ENCODE measurements at places on chromosomes 1 and 21.

- DNase-seq = peak; percentile 3
Observed at GRCh38 chr1:188872376-188872775, 1605.3 kb downstream of the BRINP3 start.

DNA sequence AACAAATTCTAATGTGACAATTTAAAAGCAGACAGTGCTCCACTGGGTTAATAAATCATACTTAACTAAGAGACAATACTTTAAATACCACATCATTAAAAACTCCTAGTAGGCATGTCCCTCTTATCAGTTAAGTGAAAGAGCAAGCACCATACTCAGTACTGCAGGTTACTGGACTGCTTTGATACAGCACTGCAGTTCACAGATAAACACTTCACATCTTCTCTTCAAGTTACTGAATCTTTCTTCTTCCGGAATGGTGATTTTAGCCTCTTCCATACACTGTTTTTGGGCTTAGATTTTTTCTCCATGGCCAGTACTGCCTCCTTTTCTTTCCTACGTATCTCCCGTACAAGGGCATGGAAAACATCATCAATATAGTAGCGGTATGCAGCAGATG lies 11.0 kb downstream of the RIT1 start:
- no peak for DNase-seq

DNA sequence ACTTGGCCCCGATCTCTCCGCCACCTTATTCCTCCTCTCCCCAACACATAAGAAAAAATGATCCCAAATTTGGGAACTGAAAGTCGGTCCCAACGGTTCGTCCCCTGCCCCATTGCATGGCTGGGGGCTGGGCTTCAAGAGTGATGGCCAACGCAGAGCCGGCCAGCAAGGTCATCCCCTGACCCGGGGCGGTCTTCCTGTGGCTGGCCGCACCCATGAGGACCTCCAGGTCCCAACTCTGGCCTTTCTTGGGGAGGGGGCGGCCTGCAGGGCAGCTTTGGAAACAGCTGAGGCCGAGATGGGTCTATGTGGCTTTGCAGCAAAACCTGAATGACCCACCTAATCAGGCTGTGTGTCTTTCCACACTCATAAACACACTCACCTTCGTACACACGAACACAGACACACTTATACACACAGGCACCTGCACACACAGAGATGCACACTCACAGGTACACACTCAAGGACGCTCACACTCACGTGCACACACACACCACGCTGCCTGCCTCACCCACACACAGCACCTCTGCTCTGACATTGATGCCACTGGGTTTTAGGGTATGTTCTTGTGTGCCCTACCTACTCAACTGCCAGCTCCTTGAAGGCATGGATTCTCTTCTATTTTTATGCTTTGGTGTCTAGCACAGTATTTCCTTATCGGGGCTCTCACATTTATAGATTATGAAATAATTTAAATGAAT lies 562 bp downstream of the DYNLT5 start:
- no peak for DNase-seq

DNA sequence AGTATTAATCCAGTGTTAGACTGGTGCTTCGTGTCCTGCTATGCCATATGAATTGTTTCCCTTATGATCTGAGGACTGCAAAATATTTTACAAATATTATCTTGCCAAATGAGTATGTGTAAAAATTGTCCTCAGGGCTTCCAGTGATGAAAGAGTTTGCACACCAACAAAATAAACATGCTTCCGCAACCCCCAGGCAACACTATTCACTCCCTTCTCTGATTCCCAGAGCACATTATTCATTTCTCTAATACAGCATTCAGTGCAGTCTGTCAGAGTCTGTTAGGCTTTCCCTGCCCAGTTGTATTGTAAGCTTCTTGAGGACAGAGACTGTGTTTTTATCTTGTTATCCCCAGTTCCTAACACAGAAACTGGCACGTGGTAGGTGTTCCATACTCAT lies 409.9 kb upstream of the C1orf87 start:
- no peak for DNase-seq

GRCh38 chr1:11550664-11551283 lies 71.8 kb downstream of the DISP3 start:
- DNase-seq = peak; percentile 76

DNA sequence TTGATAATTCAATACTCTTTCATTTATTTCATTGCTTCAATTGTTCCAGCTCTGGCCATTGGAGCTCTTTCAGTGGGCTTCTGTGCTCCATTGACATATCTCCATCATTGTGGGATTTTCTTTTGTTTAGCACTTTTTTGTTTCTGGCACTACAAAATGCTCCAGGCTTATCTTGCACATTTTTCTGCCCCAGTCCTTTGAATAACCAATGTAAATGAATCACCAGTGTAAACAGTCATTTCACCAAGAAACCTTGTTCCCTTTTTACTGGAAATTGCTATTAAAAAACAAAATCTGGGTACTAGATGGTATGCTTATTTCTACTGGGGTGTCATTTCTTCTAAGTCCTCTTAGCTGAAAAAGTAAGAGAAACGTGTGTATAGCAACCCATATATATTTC lies 173.0 kb upstream of the LYPLAL1 start:
- no peak for DNase-seq

DNA sequence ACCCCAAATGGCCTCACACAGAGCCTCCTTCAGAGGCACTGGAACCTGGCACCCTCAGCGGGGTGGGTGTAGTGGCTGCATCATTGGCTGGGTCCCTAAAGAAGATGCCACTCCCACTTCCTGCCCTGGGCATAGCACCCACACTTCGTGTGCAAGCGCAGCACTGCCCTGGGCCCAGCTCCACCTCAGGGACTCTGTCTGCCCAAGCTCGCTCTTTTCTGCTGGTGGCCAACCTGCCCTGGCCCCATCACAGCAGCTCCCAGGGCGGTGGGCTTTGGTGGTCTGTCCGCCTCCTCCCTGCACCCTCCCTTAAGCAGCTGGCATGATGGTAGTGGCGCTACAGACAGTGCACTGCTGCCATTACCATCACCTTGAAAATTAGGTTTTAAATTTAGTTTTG lies 829.3 kb upstream of the BRINP3 start:
- no peak for DNase-seq

GRCh38 chr1:202037706-202038296 lies 27.4 kb downstream of the ELF3 start:
- no peak for DNase-seq

DNA sequence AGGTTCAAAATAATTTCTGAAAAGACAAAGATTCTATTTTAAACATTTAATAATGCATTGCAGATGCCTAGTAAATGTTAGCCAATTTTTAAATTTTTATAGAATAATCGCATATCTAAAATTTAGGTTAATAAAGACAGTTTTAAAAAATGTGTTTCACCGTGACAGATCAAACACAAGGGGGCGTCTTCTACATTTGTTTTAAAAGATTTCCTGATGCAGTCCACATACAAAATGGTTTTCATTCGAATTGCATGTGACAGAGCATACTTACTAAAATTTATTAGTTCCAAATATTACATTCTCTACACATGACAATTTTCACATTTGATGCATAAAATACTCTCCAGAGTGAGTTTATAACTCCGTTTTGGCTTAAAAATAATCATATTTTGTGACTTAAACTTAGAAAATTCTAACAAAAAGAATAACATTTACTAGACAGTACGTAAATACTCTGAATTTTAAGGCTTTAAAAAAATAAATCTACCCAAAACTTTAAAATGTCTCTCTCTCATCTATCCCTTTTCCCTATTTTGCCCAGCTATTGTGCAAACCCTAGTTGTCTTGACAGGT lies 75.5 kb downstream of the ADAMTS1 start:
- peak; percentile 62 for DNase-seq
